Amniotic epithelial cell (primary cell): ENCODE measurements at places on chromosomes 12 and 14.

DNA sequence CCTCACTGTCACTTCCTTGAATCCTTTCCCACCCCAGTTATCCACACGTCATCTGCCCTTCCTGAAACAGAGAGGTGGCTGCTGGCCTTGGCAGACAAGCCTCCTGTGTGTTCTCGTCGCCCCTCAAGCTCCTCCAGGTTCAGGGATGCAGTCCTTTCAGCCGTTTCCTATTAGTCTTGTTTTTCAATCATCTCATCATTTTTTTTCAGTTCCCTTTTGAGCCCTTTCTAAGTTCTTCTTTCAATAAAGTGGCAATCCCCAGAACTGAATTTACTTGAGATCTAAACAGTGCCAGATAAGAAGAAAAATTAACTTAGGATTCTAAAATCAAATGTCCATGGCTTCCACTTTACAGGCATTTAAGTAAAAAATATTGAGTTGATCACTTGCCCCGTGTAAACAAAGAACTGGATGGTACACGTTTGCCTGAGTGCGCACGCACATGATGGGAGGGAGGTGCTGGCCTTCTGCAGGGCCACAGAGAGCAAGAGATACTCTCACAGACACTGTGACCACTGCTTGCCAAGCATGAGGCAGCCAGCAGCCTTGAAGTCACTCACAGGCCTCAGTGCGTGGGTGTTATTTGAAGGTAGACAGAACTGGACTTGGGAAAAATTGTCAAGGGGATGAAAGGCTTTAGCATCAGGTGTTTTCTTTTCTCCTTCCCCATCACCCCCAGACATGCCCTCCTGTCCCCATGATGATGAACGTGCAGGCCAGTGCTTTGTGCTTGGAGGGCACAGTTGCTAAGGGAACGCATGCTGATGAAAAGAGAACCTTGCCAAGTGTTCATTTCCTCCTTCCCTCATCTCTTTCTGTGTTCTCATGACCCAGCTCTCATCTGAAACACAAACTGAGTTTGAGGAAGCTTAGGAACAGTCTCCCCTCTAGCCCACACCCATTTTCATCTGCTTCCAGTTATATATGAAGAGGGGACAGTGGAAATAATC is 408.3 kb downstream of the EGLN3 start:
- DNase-seq, result no peak

GRCh38 chr12:52839436-52840105 is 5.5 kb upstream of the KRT79 start:
- no peak for DNase-seq

DNA sequence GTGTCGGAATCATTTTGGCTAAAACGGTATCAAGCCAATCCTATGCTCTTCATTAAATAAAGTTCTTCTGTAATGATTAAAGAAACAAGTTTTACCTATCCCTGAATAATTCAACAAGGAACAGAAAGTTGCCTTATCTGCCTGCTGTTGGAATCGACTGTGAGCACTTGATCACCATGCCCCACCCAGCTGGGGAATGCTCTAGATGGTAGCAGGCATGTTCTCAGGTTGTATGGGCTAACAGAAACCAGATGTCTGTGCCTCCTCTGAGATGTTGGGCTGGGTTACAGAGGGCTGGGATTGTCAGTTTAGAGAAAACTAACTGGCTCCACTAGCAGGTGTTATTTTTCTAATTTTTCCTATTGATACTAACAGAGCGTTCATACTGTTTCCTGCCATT is 28.9 kb downstream of the RTRAF start:
- DNase-seq, result no peak

DNA sequence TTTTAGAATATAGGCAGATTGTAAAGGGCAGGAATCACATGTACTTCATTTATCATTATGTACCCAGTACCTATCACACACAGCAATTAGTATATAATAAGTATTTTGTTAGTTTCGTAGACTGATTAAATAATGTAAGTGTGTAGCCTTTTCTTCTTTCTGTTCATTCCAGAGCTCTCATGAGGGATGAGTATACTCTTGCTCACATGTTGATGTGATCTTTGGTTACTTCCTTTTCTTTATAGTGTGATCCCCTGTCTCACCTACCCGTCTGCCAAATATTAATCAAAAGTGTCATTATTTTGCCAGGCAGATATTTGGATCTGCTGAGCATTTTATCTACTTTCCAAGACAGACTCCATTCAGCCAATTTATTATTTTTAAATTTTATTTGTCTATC is 156.1 kb downstream of the PCNX1 start:
- DNase-seq, result no peak

DNA sequence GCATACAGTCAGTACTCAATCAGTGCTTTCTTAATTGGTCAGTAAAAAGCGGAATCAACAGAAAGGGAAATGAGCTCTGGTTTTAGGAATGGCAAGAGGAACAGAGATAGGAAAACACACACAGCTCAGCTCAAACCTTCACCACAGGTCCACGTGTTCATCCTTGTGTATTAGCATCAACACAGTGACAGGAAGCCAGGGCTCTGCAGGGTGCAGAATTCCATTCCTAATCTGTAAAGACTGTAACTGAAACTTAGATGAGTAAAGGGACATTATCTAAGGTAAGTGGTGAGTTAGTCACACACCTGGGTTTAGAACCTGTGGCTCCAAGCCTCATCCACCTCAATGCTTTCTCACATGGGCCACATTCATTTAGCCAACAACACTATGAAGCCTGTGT is 1242.2 kb upstream of the TMEM132C start:
- no peak for DNase-seq

- peak; percentile 95 for DNase-seq
Observed at GRCh38 chr12:6069437-6070093, 54.9 kb downstream of the VWF start.

GRCh38 chr12:124469193-124469888 is 98.1 kb downstream of the NCOR2 start:
- DNase-seq, result no peak

GRCh38 chr14:92362781-92363235 is 39.8 kb downstream of the SLC24A4 start:
- no peak for DNase-seq

DNA sequence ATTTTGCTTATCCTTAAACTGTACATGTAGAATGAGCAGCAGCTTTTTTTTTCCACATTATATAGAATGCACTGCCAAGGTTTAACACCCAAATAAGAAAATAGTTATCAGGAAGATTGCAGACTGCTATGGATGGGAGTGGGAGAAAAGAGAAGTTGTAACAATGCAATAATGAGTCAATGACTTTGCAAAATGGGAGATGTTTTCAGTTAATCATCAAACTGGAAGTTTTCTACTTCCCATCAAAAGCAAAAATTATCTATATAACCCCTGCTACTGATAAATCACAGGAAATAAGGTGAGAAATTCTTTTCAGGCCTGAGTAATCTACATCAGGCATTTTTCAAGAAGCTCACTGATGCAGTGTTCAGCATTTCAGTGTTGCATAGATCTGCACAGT is 309.1 kb downstream of the GXYLT1 start:
- no peak for DNase-seq

- DNase-seq, result no peak
Observed at GRCh38 chr14:21227150-21227549, 42.1 kb downstream of the HNRNPC start.

DNA sequence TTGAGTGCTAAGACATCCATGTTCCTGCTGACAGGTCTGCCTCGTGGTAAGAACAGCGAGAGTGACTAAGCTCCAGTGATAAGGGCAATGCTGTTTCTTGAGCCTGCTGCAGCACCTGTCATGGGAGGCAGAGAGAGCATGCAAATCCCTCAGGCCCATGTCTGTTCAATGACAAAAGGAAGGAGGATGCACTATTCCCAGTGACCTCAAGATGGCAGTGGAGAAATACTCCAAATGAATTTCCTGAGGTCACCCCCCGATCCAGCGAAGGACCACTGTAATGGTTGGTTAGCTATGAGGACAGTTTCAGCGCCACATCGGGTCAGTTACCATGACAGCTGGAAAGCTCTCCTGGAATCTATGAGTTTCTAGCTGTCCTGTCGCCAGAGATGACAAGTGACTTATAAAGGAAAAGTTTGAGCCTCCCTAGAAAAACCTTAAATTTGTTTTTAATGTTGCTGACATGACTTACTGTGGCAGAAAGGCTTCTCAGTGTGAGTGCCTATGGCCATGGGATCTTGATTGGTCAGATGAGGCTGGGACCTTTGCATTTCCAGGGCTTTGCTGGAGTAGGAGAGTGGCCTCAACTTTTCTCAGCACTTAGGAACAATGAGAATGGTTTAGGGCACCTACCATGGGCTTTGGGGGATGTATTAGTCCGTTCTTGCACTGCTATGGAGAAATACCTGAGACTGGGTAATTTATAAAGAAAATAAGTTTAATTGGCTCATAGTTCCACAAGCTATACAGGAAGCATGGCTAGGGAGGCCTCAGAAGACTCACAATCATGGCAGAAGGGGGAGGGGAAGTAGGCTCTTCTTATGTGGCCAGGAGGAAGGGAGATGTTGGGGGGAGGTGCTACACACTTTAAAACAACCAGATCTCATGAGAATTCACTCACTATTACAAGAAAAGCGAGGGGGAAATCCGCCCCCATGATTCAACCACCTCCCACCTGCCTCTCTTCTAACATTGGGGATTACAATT is 88.0 kb upstream of the TMEM260 start:
- peak; percentile 47 for DNase-seq

DNA sequence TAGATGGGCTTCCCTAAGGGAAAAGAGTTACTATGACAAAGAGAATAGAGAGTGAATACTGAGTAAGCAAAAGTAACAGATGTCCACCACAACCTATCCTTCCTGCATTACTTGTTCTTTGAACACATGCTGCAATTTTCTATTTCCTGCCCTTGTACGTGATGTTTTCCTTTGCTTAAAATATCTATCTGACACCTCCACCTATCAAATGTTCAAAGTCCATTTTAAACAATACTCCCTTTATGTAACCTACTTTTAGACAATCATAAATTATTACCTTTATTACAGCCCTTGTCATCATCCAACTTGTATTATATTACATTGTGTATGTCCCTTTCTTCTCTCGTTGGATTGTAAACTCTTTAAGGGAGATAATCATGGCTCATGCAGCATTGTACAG is 147.2 kb upstream of the DYRK2 start:
- DNase-seq, result no peak

DNA sequence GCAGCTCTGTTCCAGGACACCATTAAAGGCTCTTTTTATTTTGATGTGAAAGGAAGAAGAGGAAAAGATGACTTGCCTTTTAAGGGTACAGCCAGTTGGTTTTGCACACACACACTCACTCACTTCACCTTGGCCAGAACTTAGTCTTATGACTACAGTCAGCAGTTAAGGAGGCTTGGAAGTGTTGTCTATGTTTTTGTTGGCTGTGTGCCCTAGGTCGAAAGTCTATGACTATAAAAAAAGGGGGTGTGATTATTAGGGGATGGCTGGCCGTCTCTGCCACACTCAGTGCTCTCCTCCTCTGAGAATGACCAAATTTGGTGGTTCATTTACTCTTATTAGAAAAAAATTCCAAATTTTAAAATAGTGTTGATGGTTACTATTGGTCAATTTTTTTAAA is 139.5 kb upstream of the OTX2 start:
- no peak for DNase-seq

DNA sequence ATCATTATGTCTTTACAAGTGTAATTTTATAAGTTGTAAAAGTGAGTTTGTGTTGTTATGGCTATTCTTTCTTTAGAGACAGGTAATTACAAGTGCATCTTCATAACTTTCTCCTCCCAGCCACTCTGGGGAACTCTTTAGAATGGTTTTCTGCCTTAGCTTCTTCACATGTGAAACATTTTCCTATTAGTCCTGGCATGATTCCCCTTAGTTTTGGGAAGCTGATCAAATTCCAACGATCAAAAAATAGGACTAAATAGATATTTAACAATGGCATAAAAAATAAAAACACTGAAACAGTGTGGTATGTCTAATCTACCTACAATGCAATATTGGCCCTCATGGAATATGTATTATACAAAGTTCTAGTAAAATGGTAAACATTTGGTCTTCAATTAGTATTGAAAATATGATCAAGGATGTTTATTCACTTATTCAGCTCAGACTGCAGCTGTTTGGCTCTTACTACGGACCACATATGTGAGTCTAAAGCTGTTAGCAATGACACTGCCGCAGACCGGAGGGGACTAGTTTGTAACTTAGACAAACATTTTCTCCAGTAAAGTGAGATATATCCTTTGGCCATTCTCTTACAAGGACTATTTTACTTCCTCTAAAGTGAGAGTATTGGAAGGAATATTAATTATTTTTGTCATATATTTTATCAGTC is 890.8 kb upstream of the USP15 start:
- no peak for DNase-seq

DNA sequence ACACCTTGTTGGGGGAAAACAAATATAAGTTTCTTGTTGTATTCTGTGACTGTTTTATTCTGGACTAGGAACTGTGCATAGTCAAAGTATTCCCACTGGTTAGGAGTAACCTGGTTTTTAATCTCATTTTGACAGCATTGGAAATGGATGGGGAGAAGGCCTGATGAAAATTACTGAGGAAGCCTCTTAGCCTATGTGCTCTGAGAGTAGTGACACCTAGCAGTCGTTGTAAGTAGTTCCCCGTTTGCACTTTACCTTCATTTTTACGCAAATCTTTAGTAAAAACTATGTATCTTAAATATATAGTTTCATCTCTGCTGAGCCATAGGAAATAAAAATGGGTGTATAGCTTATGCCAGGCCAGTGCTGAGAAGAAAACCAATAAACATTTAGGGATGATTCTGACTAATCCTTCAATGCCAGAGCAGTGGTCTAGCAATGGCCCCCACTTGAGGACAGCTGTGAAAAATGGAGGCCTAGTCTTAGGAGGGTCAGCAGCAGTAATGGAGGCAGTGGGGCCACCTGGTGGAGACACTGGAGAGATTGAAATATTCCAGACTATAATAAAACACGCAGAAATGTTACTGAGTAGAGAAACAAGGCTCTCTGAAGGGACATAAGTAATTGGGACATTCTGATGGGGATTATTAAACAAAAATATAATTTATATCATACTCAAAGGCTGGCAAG is 133.2 kb upstream of the NOVA1 start:
- no peak for DNase-seq

GRCh38 chr14:88005978-88006851 is 1.3 kb downstream of the GPR65 start:
- DNase-seq, result peak; percentile 33

- DNase-seq, result peak; percentile 22
Observed at GRCh38 chr12:75944905-75945432, 86.6 kb downstream of the PHLDA1 start.

DNA sequence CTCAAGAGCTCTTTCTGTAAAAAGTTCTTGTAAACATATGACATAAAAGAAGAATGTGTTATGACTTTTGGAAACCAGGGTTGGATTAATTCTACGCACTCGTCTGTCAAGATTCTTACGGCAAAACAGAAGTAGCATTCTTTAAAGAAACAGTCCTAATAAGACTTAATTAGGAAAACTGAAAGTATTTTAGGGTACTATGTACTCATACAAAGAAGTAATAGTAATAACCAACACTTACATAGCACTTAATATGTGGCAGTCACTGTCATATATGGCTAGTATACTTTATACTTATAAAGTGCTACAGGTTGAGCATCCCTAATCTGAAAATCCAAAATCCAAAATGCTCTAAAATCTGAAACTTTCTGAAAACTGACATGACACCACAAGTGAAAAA is 72.9 kb upstream of the ST8SIA1 start:
- no peak for DNase-seq
